NCI-H2081 (cell line): ENCODE measurements at places on chromosomes 6 and 20.
A peak's percentile ranks its signal among the peaks of the same experiment; 100 is the strongest.

DNA sequence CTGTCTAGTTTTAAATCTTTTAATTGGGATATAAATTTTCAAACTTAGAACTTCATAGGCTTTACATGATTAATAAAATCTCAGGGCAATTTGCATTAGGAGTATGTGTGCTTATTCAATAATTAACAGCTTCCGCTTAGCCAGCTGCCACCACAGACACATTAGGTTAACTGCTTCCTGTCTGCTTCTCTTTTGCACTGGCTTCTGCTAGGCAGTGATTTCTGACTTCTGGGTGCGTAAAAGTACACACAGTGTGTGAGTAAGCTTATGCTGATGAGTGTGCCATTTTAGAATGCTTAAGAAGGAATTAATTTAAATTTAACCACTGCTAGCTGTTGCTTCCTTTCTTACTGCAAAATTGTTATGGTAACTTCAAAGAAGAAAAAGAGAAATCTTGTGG lies 73.9 kb downstream of the F13A1 start:
- peak; percentile 10 for DNase-seq

- DNase-seq, result no peak
Measured at GRCh38 chr6:119390247-119390793, 40.8 kb upstream of the MAN1A1 start.

DNA sequence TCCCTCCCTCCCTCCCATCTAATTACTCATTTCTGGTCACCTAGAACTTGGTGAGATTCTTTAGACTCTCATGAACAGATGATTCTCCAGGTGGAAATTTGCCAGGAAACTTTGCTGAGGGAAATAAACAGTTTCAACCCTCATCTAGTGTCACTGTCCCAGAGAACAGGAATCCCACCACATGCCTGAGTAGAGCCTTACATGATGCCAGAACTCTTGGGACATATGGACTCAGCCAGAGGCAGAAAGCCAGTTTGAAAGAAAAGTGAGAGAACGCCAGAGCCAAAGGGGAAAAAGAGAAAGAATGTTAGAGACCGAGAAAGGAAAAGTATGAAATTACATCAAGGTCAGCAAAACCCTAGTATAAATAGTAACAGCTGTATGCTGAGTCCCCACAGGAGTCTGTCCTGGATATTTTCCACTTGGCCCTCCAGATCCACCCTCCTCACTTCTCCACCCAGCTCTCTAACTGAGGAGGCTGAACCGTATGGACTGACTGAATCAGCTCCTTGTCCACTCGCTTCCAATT lies 127.5 kb upstream of the COL21A1 start:
- DNase-seq, result no peak

DNA sequence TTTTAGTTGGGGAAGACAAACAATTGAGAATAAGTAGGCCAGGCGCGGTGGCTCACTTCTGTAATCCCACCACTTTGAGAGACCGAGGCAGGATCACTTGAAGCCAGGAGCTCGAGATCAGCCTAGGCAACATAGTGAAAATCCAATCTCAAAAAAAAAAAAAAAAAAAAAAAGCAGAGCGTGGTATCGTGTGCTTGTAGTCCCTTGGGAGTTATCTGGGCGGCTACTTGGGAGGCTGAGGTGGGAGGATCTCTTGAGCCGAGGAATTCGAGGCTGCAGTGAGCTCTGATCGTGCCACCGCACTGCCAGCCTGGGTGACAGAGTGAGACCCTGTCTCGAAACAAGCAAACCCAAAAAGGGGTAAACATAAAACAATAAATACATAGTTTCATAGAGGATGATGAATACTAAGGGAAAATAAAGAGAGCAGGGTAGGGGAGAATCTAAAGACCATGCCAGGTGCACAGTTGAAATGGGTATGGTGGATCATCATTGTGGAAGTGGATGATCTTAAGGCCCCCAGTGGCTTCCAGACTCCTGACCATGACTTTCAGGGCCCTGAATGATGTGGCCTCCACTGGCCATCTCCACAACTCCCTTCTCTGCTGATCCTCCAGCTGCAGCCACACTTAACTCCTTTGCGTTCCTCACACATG lies 947 bp downstream of the POFUT1 start:
- DNase-seq, result no peak

GRCh38 chr20:44799691-44800090 lies 10.7 kb downstream of the RIMS4 start:
- DNase-seq, result no peak

GRCh38 chr20:46206025-46206424 lies 87.9 kb downstream of the CD40 start:
- no peak for DNase-seq

DNA sequence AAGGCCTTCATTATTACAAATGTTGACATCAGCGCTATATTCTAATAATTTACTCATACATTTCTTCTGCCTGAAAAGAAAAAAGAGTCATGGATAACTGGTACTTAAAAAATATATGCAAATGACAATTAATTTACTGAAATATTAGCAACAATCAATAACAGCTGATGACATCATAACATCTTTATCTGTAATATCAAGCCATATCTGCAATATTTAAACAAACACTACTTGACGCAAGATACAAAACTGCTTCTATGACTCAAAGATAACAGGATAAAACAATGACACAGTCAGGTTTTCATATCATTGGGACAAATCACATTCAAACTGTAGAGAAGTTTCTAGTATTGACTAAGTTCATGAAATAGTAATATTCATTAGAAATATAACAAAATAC lies 16.5 kb downstream of the HACE1 start:
- DNase-seq, result no peak

GRCh38 chr6:135514706-135515105 lies 17.2 kb upstream of the AHI1 start:
- DNase-seq, result no peak

GRCh38 chr6:167275001-167275400 lies 16.1 kb upstream of the UNC93A start:
- DNase-seq, result no peak

DNA sequence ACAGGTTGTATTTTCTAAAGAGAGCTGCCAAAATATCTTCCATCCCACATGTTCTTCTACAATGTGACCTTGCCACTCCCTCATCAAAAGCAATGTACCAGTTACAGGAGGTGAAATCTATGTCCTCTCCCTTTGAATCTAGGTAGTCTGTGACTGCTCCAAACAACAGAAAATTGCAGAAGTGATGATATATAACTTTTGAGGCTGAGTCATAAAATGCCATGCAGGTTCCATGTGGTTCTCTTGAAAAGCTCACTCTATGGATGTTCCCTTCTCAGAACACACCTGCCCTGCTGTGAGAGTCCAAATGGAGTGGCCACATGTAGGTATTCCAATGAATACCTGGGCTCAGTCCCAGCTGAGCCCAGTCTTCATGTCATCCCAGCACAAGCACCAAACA lies 16.9 kb upstream of the PHIP start:
- DNase-seq, result no peak

GRCh38 chr20:41082306-41082705 lies 53.7 kb downstream of the TOP1 start:
- DNase-seq, result no peak

- no peak for DNase-seq
Measured at GRCh38 chr6:53662457-53662856, 3.1 kb downstream of the KLHL31 start.

DNA sequence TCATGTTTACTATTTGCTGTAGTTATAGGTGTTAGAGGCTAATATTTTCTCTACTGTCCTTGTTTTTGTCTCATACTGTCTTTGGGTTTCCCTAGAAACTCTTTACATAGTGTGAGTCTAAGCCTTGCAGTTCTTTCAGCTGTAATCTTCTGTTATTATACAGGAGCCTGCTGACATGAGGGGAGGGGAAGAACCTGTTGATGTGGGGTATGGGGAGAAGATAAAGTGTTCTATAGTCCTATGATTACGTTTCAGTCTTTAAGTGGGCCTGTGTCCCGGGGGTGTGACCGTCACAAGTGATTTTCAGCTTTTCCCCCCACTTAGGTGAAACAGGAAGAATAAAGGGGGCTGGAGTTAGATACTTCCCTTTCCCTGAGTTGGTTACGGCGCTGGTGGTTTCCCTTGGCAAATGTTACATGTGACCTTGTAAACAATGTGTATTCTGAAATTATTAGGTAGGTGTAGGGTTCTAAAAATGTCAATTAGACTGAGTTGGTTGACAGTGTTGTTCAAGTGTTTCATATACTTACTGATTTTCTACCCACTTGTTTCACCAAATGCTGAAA lies 41.3 kb downstream of the REV3L start:
- DNase-seq, result no peak

GRCh38 chr6:138129190-138129589 lies 22.0 kb upstream of the PERP start:
- DNase-seq, result no peak

DNA sequence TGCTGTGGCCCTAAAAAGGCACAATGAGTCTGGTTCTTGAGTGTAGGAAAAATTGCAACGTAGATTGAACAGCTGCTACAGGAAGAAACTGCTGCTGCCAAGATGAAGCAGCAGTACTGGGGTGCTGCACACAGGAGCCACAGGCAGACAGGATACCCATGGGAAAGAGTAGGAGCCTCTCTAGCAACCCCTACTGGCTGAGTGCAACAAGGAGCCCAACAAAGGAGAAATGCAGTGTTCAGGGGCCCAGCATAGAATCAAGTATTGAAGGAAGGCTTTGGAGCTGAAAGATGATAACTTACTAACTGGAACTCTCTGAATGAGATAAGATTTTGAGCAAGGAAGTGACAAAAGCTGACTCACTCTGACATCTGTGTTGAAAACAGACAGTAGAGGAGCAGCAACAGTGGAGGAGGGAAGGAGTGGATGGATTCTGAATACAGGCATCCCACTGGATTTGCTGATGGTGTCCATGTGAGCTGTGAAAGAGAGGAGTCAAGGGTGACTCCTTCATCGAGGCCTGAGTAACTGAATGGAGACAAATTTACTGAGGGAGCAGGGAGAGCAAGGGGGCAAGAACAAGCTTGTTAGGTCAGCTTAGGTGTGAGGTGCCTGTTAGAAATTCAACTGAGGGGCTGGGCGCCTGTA lies 534.7 kb upstream of the JARID2 start:
- DNase-seq, result peak; percentile 42

GRCh38 chr20:1269850-1270249 lies 3.8 kb downstream of the SNPH start:
- no peak for DNase-seq

DNA sequence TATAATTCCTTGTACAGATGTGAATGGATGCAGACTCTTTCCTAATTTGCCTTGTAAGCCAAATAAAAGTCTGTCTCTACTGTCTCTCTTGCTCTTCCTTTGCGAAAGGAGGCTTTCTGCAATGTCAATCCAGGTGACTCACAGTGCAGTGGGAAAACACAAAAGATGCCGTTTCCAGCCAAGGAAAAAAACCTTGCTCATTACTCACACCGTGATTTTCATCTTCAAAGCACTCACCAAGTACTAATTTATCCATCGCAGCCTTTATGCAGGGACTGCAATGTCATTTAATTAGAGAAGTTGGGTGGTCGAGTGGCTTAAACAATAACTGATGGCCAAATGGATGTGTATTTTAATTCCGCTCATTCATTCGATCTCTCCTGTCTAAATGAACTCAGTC lies 23.8 kb downstream of the SAYSD1 start:
- DNase-seq, result no peak

- no peak for DNase-seq
Measured at GRCh38 chr6:122681705-122682104, 71.5 kb downstream of the PKIB start.

- no peak for DNase-seq
Measured at GRCh38 chr6:150202404-150202803, 59.6 kb downstream of the PPP1R14C start.

DNA sequence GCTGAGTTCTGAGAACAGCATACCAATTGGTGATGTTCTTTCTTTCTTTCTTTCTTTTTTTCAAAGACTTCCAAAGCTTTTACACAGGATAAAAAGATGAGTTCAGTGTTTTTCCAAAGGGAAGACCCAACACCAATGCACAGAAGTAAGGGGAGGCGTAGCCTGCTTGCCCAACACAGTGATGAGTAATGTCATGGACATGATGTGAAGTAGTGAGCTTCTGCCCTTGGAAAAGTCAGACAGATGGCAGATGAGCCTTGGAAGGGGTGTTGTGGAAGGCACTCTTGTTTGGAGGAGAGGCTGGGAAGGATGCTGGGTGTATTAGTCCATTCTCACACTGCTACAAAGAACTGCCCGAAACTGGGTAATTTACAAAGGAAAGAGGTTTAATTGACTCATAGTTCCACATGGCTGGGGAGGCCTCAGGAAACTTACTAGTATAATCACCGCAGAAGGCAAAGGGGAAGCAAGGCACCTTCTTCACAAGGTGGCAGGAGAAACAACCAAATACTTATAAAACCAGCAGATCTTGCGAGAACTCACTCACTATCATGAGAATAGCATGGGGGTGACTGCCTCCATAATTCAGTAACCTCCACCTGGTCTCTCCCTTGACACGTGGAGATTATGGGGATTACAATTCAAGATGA lies 12.6 kb downstream of the LRP11 start:
- no peak for DNase-seq

DNA sequence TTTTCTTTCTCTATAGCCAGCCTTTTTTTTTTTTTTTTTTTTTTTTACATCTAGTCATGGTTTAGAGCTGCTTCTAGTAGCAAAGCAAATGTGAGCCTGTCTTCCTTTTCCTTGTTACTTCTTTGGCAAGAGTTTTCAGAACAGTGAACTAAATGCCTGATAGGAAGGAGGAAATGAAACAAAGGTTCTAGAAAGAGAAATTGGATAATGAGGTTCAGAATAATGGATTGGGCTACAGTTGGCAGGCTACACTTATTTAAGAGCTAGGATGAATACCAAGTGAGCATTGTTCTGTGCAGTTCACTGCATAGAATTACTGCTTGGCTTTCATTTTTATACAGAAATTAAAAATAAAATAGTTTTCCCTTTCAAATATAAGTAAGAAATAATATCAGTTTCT lies 78.6 kb downstream of the HIVEP1 start:
- DNase-seq, result no peak

- no peak for DNase-seq
Measured at GRCh38 chr6:125823180-125823579, 32.4 kb downstream of the NCOA7 start.

DNA sequence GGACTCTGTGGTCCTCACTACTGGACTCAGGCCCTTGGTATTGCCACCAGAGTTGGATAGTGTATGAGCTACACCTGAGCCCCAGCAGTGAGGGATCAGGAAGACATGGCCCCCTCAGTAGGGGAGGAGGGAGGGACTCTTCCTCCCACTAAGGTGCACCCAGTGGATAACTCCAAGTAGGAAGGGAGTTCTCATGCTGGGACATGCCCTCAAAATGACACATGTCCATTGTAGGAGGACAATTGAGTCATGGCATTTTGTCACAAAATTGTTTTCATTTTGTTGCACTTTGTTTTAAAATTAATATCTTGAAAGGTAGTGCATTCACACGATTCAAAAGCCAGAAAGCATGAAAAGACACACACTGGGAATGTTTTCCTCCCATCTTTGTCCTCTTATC lies 127.2 kb downstream of the FOXO3 start:
- no peak for DNase-seq

- DNase-seq, result peak; percentile 69
Measured at GRCh38 chr20:17648791-17649730, 33.0 kb downstream of the RRBP1 start.

- DNase-seq, result no peak
Measured at GRCh38 chr6:131381709-131382093, 191.3 kb upstream of the ARG1 start.

DNA sequence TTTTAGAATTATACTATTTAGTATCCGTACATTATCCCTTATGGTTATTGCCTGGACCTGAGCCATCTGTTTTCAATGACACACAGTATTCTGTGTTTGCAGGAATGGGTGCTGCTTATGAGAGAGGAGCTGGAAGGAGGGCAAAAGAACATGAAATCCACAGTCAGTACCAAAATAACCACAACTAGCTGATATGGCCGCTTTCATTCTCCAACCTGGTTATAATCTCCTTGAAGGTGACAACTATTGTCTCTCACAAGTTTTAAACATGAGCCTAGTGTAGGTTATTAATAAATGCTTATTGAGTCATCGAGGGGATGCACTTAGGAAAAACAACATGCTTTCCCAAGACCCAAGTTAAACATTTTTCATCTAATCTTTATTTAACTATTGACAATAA lies 356.6 kb downstream of the BMP2 start:
- no peak for DNase-seq
